ENCODE measurements at places on chromosomes 5 and 9. TPM values are rescaled to one million over a fixed set of nuclear protein-coding genes. Genes with fewer than 3 reads are reported as not detected.

Gene CWC27
- total RNA-seq, result 12.9 TPM

Gene ADAMTS16
- total RNA-seq, result not detected

Gene ASS1
- 149 TPM for total RNA-seq

Gene CCT5
- total RNA-seq, result 613 TPM

Gene PCBD2
- total RNA-seq, result 5.9 TPM

Gene PTTG1
- total RNA-seq, result 152 TPM

Gene SH3PXD2B
- total RNA-seq, result 25.5 TPM

Gene EQTN
- total RNA-seq, result not detected

Gene NANS
- 163 TPM for total RNA-seq

Gene UBAC1
- 28.5 TPM for total RNA-seq

Gene MLANA
- not detected for total RNA-seq

Gene CYSRT1
- 0.87 TPM for total RNA-seq

Gene GMCL2
- total RNA-seq, result not detected

Gene DBH
- total RNA-seq, result not detected

Gene SPINK4
- total RNA-seq, result not detected

Gene SPRY4
- 16.5 TPM for total RNA-seq

Gene ZNF883
- 1.7 TPM for total RNA-seq

Gene MSX2
- total RNA-seq, result 0.50 TPM

Gene PCDHB15
- 0.56 TPM for total RNA-seq

Gene MSANTD3
- 54.7 TPM for total RNA-seq

Gene HRH2
- 0.93 TPM for total RNA-seq

Gene CER1
- not detected for total RNA-seq

Gene MOB3B
- under 0.01 TPM for total RNA-seq

Gene FOXD4L4
- 0.26 TPM for total RNA-seq

Gene FBXO10
- 9.5 TPM for total RNA-seq

Gene SAXO1
- total RNA-seq, result under 0.01 TPM

Gene CCDC112
- 5.4 TPM for total RNA-seq

Data from aortic smooth muscle cell (primary cell).